Choroid plexus epithelial cell (primary cell): ENCODE measurements at places on chromosomes 16 and 17.
A peak's percentile ranks its signal among the peaks of the same experiment; 100 is the strongest.

DNA sequence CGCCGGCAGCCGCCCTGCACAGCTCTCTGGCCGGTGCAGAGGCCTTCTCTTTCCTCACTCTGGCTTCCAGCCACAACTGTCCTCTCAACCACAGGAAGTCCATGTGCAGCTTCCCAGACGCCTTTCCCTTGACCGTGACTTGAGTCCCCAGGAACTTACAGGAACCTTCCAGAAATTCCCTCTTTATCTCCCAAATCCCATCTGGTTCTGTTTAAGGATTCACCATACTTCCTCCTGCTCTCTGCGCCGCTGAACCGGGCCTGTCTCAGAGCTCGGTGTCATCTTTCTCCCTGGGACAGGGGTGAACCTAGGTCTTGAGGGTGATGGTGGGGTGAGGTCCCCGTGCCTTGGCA is 65.2 kb upstream of the ZNF469 start:
- peak; percentile 55 for DNase-seq

DNA sequence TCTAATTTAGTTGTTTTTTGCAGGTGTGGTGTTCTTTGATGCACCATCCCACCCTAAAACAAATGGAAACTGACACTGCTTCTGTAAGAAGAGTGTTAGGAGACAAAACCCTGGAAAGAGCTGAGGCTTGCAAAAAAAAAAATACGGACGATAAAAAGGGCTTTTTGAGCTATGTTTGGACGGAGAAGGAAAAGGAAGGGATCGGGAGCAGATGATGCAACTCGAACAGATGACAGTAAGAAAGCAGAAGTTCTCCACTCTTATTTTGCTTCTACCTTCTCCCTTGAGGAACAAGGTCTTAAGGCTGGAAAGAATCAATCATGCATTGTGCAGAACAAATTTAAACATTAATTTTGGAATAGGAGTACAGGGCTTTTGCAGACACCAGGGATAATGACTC is 136.7 kb downstream of the MAF start:
- DNase-seq: no peak

DNA sequence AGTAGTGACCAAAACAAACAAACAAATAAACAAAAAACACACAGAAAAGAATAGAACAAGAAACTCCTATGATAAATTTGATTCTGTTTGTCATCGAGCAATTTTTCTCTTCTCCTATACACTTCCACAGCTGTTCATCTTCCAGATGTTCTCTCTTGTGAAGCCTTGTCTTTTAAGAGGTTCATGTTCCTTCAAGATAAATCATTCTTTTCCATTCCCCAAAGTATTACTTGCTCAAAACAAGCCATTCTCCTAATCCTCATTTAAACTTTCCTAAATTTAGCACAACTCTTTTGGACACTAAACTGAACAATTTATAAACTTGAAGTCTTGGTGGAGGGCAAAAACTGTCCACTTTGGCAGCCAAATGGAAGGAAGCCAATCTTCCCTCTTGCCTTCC is 103.3 kb downstream of the ABCA8 start:
- DNase-seq: no peak

- no peak for DNase-seq
Measured at GRCh38 chr16:15643946-15644250, 944 bp upstream of the MARF1 start.
